ENCODE measurements at places on chromosomes 11 and 22. TPM values are rescaled to one million over a fixed set of nuclear protein-coding genes. Genes with fewer than 3 reads are reported as not detected.

- peak; percentile 50 for DNase-seq
These were observed 45.8 kb downstream of the OSBPL5 start for GRCh38 chr11:3119141-3119821.

- DNase-seq, result no peak
These were observed 1.2 kb downstream of the SYVN1 start for GRCh38 chr11:65132988-65133700.

DNA sequence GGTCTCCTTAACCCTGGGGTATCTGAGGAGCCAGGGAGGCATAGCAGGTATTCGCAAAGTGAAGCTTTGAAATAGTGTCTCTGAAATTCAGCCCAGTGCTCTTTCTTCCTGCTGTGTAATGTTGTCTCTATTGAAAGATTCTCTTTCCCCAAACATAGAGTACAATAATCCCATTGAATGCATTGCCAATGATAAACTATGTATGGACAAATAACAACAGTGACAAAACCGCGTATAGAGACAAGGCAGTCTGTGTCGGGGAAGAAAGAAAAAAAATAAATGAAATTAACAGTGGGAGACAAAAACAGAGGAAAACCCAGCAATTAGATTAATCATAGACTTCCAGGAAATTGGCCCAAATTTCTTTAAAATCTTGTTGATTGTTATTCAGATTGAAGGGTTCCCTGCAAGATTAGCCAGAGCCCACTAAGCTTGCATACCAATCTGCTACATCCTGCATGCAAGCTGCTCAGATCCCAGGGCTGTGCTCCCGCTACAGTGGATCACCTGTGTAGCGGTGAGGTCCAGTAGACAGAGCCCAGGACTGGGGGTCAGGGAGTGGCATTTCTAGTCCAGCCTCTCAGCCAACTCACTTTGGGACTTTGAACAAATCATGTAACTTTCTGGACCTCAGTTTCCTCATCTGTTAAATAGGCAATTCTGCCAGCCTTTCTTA lies 492.8 kb downstream of the INSC start:
- no peak for DNase-seq

DNA sequence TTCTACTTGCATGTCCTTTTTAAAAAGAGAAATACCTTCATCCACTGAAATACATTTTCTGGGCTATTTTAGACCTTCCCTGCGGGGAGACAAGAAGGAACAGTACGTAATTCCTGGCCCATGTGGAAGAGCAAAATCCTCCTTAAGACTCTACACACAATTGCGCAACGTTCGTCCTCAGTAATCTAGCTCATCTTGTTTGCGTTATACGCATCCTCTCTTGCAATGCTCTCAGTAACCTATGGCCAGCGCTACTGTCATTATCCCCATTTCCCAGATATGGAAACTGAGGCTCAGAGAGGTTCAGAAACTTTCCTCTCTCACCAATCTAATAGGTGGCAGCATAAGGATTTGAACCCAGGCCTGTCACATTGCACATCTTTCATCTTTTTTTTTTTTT lies 54.6 kb downstream of the RPUSD4 start:
- no peak for DNase-seq

- DNase-seq, result no peak
These were observed 88.1 kb downstream of the PIWIL4 start for GRCh38 chr11:94655291-94655690.

GRCh38 chr11:95092549-95093324 lies 3.1 kb downstream of the ENDOD1 start:
- DNase-seq, result no peak

DNA sequence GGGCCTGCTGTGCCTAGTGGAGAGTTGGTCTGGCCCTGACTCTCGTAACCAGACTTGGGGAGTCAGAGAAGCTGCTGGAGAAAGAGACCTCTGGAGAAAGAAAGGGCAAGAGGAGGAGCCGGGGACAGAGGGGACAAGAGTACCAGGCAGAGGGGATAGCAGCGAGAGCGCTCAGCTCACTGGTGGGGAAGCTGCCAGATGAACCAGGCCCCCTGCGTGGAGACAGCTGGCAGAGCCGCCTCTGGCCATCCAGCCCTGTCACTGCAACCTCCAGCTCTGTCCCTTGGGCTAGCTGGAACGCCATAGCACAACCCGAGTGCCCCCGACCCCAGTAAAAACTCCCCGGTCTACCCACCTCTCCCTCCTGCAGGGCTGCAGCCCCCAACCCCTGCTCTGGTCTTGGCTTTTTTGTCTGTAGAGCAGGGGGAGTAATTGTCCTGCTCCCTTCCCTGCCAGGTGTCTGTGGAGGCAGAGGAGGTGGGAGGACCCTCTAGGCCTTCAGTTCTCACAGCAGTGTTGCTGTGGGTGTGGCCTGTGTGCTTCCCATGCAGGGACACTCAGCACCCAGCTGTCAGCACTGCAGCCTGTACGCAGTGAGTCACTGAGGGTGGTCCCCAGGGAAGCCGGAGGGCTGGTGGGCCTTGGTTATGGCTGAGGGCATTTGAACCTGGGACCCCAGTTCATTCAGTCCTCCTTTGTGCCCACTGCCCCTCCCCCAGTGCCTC lies 4.8 kb upstream of the SUN2 start:
- no peak for DNase-seq

DNA sequence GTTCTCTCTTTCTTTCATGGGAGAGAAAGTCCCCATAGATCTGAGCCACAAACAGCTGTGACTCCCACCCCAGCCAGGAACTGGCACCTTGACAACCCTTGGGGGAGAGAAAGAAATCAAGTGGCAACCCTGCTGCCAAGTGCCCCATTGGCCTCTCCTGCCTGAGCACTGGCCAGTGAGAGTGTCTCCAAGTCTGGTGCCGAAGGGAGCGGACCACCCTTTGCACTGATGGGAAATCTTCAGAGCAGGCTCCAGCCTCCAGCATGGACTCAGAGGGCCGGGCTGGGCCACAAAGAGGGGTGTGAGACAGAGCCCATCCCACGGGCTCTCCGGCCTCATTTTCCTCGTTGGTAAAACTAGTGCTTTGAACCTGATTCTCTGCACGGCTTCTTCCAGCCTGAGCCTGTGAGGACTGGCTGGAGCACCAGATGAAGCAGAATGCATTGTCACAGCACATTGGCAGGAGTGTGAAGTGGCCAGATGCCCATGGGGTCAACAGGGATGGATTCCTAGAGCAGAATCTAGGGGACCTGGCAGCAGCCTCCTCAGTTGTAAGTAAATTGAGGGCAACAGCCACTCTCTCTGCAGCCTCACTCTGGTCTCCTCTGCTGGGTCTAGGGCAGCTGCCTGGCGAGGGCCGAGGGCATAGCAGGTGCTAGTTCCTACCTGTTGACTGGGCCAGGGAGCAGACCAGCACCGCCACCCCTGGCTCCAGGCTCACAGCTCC lies 81.4 kb downstream of the TRIM29 start:
- DNase-seq, result no peak

DNA sequence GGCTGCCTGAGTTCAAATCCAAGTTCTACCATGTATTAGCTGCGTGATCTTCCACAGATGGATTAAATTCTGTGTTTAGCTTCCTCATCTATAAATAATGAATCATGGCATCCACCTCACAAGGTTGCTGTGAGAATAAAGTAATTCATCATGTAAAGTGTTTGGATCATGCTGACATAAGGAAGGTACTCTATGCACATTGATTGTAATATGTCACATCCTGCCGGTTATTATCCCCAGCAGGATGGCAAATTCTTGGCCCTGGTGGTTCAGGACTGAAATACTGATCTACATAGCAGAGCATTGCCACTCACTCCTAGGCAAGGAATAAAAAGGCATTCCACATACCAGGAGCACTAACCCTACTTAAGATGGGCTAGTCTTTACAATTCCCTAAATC lies 40.8 kb downstream of the LGR4 start:
- no peak for DNase-seq

GRCh38 chr11:14270690-14271542 lies 88.1 kb downstream of the RRAS2 start:
- DNase-seq, result no peak

GRCh38 chr11:12587333-12587991 lies 86.8 kb upstream of the TEAD1 start:
- DNase-seq, result no peak

DNA sequence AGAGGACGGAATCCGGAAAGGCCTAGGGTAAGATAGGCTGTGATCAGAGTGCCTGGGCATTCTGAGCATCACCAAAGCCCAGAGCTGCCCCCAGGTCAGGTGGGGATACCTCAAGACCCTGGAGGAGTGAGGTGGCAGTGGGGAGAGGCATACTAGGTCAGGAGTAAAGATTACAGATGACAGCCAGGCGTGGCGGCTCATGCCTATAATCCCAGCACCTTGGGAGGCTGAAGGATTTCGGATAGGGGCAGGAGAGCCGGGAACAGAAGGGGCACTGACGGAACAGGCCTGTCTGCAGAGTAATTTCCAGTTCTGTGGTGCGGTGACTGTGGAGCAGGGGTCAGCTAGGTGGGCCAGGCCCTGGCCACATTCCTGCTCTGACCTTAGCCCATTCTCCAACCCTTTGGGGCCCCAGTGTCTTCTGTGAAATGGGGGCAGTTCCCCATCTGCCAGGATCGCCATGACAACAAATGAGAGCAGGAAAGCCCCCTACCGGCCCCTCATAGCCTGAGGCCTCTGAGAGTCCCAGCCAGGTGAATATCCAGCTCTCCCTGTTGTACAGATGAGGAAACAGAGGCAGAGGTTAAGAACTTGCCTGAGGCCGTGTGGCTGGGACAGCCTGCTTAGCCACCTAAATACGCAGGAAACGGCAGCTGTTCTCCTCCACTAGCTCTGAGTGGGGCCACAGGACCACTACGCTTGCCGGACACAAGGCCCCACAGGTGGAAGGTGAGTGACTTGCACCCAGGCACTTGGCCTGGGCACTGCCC lies 9.2 kb downstream of the BAD start:
- DNase-seq, result no peak

DNA sequence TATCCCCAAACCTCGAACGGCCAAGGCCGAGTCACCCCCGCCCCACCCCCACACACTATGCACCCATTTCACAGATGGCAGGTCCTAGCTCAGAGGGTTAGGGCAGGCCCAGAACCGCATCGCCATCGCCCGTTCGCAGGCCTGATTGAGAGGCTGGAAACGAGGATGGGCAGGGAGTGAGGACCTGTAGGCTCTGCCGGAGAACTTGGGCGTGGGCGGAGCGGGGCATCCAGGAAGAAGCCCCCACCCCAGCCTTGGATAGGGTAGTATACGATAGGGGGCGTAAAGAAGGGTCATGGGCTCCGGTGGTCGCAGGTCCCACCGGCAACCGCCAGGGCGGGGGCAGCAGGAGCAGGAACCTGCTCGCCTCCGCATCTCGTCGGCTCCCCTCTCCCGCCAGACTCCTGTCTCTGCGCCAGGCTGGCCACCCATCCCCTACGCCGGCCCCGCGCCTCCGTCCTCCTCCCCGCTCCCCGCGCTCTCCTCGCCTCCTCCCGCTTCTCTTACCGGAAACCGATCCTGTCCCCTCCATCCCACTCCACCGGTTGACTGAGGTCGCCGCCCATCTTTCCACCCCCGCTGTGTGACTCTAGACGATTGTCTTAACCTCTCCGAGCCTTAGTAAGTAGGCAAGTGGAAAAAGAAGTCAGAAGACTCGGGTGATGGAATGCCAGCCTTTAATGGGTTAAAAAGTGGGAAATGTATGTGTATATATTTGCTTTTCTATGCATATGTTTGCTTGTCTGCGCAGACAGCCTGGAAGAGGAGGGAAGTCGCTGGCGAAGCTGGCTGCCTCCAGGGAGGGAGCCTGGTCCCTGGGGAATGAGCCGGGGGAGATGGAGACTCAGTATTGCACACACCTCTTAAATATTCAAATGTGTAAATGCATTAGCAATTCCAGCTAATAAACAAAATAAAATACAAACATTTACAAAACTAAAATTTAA lies 52.8 kb downstream of the CYTH4 start:
- no peak for DNase-seq

DNA sequence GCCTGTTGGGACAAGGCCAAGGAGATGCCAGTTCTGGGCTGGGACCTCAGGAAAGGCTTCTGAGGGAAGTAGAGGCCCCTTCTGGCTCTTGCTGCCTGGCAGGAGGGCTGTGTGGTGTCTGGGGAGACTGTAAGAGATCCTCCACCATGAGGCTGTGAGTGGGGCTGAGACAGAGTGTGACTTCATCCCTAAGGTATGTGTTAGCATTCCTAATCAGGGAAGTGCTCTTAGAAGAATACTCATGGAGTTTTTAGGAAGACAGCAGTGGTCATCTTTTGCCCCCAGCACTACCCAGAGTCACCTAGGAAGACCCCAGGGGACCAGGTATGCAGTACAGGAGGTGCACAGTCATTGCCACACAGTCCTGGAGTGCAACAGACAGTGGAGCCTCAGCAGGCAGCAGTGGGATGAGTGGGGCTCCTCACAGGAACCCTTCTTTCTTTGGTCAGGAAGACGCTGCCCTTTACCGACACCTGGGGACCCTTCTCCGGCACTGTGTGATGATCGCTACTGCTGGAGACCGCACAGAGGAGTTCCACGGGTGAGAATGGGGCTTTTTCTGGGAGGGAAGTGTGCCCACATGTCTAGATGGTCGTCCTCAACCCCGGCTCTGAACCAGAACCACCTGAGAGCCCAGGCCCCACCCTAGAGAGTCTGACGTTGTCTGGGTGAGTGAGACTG lies 2.8 kb downstream of the RIC8A start:
- no peak for DNase-seq

DNA sequence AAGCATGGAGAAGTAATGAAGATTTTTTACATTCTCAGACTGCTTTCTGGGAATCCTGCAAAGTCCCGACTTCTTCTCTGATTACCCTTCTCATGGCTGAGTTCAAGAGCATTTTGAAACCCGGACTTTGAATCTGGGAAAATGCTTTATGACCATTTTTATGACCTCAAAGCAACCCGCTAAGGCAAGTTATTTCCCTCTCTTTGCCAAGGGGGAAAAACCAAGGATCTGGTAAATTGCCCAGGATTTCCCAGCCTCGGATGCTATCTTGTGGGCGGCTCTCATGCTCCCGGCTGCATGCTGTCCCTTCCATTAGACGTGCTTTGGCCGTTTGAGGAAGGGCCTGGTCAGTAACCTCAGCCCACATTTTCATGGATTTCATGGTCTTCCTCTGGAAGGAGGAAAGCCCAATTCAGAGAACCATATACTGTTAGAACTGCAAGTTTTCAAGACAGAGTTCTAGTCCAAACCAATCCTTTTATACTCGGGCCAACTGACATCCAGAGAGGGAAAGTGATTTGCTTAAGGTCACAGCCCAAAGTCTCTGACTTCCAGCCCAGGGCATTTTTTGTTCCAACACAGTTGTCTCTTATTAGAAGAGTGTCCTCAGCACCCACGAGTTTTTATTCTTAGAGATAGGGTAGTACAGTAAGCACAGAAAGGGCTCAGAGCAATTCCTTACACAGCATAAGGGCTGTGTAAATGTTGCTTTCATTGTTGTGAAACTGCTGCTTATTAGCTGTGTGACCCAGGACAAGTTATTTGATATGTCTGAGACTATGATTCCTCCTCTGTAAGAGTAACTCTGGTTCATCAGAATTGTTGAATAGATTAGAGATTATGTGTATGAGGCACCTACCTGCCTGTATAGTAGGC lies 77.4 kb downstream of the NAV2 start:
- DNase-seq, result no peak

DNA sequence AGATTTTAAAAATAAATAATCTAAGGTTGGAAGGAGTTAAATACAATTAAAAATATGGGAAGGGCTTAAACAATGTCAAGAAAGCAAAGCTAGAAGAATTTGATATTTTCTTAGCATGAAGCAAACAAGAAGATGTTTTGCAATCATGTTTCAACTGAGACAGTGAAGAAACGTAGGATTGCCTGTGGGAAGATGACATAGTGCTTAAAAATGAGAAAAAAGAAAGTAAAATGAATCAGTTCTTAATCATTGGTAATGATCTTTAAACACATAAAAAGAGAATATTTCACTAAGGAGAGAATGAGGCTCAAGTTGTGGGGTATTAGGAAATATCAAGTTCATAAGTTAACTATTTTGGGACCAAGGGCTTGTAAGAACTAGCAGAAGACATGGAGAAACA lies 855.0 kb downstream of the METTL15 start:
- DNase-seq, result no peak

CPT1B gene
- 61.8 TPM for total RNA-seq

IL18 gene
- not detected for total RNA-seq

KCTD14 gene
- 0.23 TPM for total RNA-seq

YIF1A gene
- total RNA-seq, result 45.9 TPM

All from activated naive CD4-positive, alpha-beta T cell treated with anti-CD3 and anti-CD28 coated beads, Interleukin-2, amount 50 U/mL, for 72 hours (primary cell).